Cortex of kidney (tissue), 1 donor: ENCODE measurements at places on chromosomes 6 and 20.
A peak's percentile ranks its signal among the peaks of the same experiment; 100 is the strongest.

GRCh38 chr6:72936766-72937559 is 288.3 kb downstream of the KHDC1L start:
- no peak for DNase-seq

- DNase-seq, result peak; percentile 62
Observed at GRCh38 chr20:19758133-19758500, at the start of gene RIN2. TSS of gene RIN2 (plus strand) at chr20:19758258. CDS start at chr20:19889602, 131,344 bp downstream.

- no peak for DNase-seq
Observed at GRCh38 chr20:37867289-37868195, 35.4 kb upstream of the VSTM2L start.

- DNase-seq, result no peak
Observed at GRCh38 chr20:23212464-23212995, 126.4 kb upstream of the CD93 start.

- DNase-seq, result no peak
Observed at GRCh38 chr6:47483516-47483852, 5.9 kb downstream of the CD2AP start.

DNA sequence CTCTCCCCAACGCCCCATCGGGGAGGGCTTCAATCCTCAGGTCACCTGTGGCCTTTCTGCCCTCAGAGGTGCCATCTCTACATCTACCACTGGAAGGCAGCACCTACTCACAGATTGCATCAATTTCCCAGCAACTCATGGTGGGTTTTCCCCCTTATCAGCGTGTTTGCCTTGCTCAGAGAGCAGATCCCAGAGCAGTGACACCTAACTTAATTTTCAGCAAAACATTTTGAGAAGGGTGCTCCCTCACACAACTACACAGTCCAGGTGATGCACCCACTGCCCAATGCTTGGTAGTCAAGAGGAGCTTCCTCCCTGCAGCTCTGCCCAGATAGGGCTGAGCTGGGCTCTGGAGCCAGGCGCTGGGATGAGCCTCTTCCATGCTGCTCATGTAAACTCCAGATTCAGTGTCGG is 48.2 kb downstream of the PLG start:
- DNase-seq, result no peak

DNA sequence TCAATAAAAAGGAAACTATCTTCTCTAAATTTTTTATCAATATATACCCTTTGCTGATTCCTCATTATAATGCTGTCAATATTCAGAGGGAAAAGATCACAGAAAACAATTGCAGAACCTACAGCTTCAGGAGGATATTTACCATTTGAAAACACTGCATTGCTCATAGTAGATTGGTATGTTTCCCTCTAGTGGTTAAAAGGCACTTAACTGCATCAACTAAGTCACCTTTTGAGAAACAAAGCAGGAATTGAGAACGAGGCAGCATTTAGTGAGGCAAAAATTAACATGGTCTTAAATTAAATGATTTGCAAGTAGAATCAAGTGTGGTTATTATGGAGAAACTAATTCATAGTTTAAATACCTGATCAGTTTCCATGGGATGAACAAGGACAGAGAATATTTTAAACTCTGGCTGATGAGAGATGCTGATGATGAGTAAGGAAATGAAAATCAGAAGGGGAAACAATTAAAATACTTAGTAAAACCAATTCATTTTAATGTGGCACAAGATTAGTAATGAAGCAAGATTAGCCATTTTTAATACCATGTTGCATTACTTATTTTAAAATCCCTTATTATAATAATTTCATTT is 642.1 kb downstream of the EPHA7 start:
- DNase-seq, result no peak

DNA sequence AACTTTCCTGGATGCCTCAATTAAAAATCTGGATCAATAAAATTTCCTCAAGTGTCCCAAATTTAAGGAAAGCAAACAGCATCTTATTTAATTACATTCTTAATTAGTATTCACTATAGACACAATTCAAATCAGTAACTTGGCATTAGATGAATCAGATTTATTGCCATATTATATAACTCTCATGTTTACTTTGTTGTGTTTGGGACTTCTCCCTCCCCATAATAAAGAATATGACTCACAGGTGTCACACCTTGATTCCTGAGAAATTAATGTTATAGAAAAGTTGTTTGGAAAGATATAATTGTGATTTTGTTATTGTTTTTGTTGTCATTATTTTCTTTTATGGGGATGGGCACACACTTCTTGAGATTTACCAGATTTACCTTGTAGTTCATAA is 18.4 kb downstream of the EYA4 start:
- DNase-seq, result no peak

- no peak for DNase-seq
Observed at GRCh38 chr6:22028403-22029090, 268.3 kb downstream of the PRL start.

DNA sequence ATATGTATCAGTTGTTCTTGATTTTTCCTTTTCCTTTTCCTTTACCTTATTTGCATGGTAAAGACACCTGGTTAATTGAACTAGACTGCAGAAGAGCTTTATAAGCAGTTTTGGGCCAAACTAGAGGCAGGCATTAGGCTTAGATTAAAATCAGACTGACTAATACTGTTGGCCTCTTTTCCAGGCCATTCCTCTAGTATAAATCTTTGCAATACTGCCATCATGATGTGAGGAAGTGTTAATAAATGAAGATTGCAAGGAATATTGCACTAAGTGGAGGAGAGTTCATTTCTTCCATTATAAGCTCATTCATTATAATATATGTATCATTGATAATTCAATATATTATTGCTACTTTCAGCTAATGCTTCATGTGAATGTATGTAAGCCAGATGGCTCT is 163.8 kb downstream of the MMUT start:
- DNase-seq, result no peak

DNA sequence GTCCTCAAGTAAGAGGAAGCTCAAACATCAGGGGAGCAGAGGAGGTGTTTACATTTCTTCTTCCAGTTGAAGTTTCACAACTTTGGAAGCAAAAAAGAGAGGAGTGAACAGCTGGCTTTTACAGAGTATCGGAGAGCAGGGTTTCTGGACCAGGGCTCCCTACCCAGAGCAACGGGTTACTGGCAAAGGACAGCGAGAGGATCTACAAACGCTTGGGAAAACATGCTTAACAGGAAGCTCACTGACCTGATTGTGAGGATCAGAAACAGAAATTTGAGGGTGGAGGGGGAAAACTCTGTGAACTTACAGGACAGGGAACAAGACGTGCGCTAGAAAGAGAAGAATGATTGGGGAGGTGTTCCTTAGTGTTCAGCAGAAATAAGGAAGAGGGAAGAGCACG is 85.7 kb upstream of the TAB2 start:
- DNase-seq, result no peak
